ENCODE measurements at places on chromosomes 7 and 10.

DNA sequence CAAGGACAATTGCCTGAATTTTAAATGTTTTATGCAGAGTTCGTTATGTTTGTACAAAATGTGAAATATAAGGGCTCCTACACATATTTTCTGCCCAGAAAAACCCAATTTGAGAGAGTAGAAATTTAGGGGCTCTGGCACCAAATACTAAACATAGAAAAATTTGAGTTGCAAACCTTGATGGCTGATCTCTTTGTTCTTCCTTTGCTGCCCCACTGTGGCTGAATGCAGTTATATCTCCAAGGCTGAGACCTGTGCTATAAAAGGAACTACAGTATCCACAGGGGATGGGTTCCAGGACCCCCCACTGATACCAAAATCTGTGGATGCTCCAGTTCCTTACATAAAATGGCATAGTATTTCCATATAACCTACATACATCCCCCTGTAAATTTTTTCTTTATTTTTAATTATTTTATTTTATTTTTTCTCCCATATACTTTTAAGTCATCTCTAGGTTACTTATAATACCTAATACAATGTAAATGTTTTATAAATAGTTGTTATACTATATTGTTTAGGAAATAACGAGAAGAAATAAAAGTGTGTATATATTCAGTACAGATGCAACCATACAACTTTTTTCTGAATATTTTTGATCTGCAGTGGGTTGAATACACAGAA lies 22.5 kb downstream of the CFAP43 start:
- DNase-seq = peak; percentile 49

GRCh38 chr7:117218700-117219099 lies 104.2 kb downstream of the WNT2 start:
- DNase-seq = no peak

GRCh38 chr7:26584987-26585665 lies 279.3 kb downstream of the SKAP2 start:
- no peak for DNase-seq

GRCh38 chr10:109062371-109062770 lies 860.9 kb downstream of the XPNPEP1 start:
- no peak for DNase-seq

GRCh38 chr10:71136036-71136721 lies 76.2 kb upstream of the UNC5B start:
- no peak for DNase-seq

DNA sequence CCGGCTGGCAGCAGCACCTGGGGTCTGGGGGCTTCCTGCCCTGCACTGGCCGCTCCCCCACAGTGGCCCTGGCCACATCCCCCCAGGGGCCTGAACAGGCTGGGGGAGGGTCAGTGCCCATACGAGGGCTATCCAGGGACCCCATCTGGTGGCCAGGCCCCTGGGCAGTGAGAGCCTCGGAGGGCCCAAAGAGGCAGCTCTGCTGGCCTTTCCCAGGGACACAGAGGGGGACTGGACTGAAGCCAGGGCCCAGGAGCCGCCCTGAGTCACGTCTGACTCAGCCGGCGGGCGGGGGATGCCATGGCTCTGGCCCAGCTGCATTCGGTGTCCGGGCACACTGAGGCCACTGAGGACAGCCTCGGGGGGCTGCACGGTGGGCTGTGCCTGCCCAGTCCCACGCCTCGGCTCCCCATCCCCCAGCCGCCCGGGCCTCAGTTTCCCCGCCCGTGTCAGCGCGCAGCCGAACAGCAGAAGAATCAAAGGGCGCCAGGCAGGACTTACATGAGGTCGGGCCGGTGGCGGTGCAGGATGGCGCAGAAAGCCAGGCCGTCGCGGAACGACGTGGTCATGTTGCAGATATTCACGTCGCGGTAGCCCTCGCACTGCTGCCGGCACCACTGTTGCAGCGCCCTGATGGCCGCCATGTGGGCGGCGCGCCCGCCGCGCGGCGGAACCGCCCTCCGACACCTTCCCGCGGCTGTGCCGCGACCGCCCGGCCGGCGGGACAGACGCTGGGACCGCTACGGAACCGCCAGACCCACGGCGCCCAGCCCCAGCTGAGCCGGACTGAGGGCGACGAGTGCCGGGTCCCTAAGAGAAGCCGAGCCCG lies at the start of gene MICALL2:
Gene MICALL2, minus strand, starts transcription at position 788 of the 829 bp plus-strand sequence. Its CDS starts 144 bp downstream, at position 644.
- DNase-seq = peak; percentile 70

DNA sequence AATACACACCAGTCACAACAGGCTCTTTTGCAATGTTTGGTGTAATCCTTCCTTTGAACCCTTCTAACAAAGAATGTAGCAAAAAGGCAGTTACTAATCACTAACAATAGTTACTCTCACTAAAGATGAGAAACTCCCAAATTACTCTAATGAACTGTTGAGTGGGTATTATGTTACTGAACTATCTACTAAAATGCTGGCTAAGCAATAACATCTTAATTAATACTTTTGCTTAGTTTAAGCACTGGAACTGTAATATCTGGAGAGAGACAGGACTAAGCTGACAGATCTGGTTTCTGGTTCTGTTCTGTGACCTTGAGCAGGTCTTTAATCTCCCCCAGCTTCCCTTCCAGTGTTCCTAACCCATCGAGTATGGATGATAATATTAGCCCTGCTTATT lies 241.7 kb downstream of the CHCHD3 start:
- DNase-seq = no peak

GRCh38 chr10:116741391-116742351 lies 695 bp downstream of the HSPA12A start:
- DNase-seq = peak; percentile 56

DNA sequence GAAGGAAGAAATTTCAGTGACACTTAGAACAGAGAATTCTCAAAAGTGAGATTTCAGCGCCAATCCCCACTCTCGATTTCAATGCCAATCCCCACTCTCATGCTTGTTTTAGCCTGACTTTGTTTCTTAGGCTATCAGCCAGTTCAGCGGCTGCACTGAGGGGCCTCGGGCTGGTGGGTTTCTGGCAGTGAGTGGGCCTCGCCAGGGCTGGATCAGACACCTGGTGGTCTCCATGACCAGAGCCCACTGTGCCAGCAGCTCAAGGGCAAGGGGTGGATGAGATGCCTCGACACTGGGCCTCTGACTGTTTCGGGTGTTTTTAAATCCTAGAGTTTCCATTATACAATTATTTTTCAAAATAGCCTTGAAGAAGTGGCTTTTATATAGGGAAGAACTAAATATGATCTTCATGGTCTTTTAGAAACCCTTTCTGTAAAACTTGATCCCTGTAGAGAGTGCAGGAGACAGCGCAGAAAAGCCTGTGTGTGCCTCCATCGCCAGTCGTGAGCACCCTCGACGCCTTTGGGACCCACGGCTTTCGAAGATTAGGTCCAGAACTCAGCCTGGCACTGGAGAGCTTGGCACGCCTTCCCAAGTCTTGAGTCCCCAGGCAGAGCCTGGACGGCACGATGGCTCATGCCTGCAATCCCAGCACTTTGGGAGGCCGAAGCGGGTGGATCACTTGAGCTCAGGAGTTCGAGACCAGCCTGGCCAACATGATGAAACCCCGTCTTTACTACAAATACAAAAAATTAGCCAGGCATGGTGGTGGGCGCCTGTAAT lies 76.2 kb downstream of the INPP5A start:
- no peak for DNase-seq

GRCh38 chr10:110216942-110217661 lies 9.7 kb downstream of the MXI1 start:
- DNase-seq = no peak

GRCh38 chr10:62738916-62739315 lies 65.6 kb upstream of the ADO start:
- no peak for DNase-seq

GRCh38 chr7:135976312-135977006 lies 700 bp downstream of the MTPN start:
- no peak for DNase-seq

GRCh38 chr7:2880874-2881533 lies 36.9 kb upstream of the GNA12 start:
- DNase-seq = peak; percentile 50

DNA sequence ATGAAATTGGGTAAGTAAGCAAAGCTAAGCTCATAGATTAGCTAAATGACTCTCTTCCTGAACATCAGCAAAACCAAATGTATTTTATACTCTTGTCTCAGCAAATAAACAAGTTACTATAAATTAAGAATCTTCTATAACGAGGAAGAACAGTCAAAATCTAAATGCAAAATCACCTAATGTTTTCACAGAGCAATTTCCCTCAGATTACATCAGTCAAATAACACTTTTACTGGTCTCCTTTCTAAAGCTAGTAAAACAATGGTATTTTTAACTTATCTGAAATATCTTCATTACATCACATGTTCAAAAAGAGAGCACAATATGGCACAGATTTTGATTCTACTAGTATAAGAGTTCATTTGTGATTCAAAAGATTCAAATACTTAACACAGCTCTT lies 16.5 kb upstream of the GPR22 start:
- DNase-seq = no peak

DNA sequence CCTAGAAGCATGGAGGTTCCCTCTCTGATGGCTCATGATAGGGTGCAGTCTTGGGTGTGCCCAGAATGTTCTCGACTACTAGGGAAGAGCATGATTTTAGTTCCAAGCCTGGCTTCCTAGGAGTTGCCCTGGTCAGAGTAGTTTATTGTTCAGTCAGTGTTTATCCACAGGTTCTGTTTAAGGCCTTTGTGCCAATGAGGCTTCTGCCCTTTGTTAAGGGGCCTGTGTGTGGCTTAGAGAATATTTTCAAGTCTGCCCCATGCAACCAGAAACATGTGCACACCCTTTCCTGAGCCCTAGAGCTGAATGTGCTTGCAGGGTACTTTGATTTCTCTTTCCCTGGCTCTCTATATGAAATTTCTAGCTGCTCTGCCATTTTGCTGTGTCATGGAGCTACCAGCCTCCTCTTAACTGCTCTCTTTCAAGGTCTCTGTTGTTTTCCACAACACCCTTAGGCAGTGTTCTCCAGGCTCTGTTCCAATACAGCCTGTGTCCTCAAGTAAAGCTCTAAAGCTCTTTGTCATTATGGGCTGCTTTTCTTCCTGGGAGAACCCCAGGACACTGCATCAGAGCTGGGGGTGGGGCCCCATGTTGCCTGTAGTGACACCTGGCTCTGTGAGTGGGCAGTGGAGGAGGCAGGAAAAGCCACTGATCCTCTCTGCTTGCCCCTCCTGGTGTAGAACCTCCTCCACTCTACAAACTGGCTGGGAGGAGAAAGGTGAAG lies 34.1 kb upstream of the TSPAN33 start:
- DNase-seq = no peak

- DNase-seq = no peak
Measured at GRCh38 chr7:136874393-136875032, 6.1 kb downstream of the CHRM2 start.

GRCh38 chr10:46291817-46292572 lies 5.2 kb downstream of the ANTXRL start:
- no peak for DNase-seq

DNA sequence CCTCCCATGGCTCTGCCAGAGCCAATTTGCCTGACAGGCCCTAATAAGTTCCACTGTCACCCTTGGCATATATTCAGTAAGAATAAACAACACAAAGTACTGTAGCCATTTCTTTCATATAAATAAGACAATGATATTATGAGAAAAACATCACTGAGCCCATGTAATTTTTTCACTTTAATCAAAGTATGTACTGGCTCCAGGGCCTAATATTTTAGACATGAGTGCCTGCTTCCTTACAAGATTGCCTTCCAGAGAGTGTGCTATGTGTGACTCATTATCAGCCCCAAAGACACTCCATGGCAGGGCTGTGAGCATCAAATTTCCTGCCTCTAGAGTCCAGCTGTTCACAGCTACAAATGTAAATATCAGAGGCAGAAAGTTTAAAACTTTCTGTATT lies 297.6 kb downstream of the LHFPL3 start:
- no peak for DNase-seq

- DNase-seq = no peak
Measured at GRCh38 chr10:45353186-45353585, 20.8 kb upstream of the ALOX5 start.

GRCh38 chr10:5508786-5509185 lies 9.4 kb upstream of the CALML5 start:
- DNase-seq = no peak

DNA sequence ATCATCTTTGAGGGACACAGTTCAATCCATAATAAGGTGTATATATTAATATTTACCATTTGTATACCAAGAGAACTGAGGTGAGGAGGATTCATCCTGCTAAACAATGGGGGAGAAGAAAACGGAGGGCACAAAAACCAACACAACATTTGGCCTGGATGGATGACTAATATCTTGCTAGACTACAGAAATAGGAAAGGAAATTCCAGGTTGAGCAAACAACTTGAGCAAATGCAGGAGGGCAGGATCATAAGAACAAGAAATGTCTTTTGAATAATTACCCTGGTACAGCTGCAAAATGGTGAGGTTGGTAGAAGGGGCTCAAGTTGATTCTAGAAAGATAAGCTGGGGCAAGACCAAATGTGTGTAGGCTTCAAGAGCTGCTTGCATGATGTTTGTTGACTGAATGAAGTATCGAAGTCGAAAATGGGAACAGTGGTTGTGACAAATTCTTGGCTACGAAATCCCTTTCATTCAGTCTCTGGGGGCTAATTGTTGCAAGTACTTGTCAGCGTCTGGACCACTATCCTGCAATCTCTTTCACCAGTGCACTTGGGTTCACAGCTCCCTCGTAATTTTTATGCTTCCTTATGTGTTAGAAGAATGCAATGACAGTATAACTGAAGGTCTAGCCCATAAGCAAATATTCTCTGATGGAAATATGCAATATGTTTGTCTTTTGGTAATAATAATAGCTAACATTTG lies 176.2 kb downstream of the PTEN start:
- DNase-seq = no peak

- no peak for DNase-seq
Measured at GRCh38 chr7:46170792-46171191, 249.7 kb upstream of the IGFBP3 start.

GRCh38 chr7:8205031-8205387 lies 57.0 kb downstream of the ICA1 start:
- DNase-seq = no peak

- DNase-seq = no peak
Measured at GRCh38 chr7:3386423-3387190, 85.6 kb downstream of the SDK1 start.

DNA sequence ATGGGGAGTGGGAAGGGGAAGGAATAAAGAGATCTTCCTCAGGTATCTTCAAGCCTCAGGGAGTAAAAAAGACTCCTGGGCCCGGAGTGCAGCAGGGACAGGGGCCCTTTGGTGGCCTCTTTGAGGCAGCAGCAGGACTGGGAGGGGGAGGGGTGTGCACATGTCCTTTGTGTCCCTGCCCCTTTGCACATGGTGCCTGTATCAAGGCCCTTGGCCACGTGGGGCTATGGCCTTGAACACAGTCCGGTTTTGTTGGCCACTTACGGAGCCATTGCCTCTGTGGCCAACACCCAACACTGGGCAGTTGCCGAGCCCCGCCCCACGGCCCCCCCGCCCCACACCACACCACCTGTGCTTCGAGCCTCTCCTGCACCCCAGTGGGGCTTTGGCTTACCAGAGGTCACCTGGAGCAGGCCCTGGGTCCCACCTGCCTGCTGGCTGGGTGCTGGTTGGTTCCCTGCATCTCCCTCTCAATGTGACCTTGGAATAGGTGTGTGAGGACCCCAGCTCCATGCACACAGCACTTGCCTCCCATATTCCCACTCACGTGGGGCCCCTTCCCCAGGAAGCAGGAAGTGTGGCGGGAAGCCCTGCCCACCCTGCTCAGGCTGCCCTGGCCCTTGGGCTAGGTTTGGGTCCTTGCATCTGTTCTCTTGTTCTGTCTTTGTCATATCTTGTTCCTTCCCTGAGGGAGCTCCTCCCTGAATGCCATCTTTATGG lies 5.4 kb downstream of the SAP25 start:
- DNase-seq = no peak
